T-helper 1 cell (primary cell): ENCODE measurements at places on chromosomes 16 and 17.

DNA sequence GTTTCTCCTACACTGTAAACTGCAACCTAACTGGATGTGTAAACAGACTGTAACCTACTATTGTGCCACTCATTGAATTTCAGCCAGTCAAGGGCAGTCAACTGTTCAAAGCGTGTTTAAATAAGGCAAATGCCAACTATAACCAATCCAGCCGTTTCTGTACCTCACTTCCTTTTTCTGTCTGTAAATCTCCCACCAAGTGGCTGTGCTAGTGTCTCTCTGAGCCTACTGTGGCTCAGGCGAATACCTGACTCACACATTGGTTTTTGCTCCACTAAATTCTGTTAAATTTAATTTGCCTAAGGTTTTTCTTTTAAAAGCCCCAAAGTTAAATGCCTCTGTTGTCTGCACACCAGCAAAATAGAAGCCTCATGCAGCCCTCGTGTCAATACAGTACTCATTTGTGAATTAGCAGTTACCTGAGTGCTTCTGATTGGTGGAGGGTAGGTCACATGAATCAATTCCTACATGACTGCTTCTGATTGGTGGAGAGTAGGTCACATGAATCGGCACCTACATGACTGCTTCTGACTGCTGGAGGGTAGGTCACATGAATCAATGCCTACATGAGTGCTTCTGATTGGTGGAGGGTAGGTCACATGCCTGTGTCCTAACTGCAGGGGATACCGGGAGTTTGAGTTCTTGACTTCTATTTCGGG, 31.1 kb upstream of the CCR7 start:
- DNase-seq, result no peak

GRCh38 chr16:49649013-49649765, 206.7 kb downstream of the ZNF423 start:
- DNase-seq, result no peak

DNA sequence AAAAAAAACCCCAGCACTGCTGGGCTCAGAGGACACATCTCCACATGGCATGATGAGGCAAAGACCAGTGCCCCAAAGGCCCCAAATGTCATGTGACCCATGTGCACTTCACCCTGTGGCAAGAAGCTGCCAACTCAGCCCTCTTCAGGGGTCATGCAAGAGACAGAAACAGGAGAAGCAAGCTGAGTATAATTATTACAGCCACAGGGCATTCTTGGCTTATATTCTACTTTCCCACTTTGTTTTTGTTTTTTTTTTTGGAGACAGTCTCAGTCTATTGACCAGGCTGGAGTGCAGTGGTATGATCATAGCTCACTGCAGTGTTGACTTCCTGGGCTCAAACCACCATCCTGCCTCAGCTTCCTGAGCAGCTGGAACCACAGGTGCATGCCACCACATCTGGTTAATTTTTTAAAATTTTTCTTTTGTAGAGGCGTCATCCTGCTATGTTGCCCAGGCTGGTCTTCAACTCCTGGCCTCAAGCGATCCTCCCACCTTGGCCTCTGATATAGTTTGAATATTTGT, 32.7 kb upstream of the LITAF start:
- no peak for DNase-seq

GRCh38 chr16:4460936-4461249, 13.5 kb downstream of the NMRAL1 start:
- DNase-seq, result no peak

DNA sequence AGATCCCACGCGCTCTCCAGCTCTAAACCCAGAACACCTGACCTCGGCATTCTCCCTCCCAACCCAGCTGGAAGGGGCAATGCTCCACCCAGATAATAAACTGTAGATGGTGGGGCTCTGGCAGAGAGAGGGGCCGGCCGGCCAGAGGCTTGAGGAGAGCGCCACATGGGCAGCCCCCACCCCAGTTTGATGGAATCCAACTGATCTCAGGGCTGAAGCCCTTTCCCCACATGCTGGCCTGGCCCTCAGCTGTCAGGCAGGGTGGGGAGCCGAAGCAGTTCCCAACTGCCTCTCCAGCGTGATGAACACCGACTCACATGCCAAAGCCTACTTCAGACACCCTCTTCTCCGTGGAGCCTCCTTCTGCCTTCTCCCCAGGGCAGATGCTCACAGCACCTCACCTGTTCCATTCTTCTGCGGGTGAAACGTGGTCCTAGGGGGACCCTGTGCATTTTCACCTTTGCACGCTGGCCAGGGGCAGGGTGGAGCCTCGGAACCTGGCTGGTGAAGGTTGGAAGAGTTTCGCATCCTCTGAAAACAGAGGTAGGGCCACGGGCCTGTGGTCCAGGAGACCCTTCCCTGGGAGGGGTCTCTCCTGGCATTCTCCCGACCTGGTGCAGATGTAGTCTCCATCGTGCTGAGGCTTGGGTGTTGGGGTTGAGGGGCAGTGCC, 65.7 kb upstream of the ZNF469 start:
- no peak for DNase-seq

GRCh38 chr17:3556916-3557767, 470 bp downstream of the TRPV3 start:
- no peak for DNase-seq

- no peak for DNase-seq
These were observed 60.3 kb downstream of the GSG1L start for GRCh38 chr16:28003021-28003865.

- DNase-seq, result no peak
These were observed 1.4 kb downstream of the PYY start for GRCh38 chr17:43952351-43952723.

DNA sequence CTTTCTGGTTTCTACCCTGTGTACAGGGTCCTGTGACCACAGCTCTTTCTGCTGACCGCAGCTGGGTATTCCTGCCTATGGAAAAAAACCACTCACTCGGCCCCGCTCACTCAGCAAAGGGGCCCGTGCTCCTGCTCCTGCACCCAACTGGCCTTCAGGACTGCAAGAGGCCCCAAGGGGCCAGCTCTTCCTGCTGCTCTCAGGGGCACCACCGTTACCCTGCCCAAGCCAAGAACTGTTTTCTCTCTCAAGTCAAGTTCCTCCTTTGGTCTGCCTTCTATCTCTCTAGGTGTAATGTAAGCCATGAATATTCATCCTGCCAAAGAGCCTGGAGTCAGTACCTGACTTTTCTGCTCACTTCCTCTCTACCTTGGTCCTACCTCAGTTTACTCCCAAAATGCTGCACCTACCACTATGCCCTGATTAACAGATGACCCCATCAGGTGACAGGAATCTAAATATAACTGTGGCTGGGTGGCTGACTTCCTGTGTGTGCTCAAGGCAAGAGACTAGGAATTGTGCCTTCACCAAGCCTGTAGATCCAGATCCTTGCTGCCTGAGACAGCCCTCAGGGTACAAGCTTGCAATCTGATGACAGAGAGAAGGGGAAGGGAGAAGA, 20.4 kb upstream of the SCIMP start:
- DNase-seq, result no peak

GRCh38 chr17:32859857-32860525, 16.9 kb downstream of the MYO1D start:
- no peak for DNase-seq

DNA sequence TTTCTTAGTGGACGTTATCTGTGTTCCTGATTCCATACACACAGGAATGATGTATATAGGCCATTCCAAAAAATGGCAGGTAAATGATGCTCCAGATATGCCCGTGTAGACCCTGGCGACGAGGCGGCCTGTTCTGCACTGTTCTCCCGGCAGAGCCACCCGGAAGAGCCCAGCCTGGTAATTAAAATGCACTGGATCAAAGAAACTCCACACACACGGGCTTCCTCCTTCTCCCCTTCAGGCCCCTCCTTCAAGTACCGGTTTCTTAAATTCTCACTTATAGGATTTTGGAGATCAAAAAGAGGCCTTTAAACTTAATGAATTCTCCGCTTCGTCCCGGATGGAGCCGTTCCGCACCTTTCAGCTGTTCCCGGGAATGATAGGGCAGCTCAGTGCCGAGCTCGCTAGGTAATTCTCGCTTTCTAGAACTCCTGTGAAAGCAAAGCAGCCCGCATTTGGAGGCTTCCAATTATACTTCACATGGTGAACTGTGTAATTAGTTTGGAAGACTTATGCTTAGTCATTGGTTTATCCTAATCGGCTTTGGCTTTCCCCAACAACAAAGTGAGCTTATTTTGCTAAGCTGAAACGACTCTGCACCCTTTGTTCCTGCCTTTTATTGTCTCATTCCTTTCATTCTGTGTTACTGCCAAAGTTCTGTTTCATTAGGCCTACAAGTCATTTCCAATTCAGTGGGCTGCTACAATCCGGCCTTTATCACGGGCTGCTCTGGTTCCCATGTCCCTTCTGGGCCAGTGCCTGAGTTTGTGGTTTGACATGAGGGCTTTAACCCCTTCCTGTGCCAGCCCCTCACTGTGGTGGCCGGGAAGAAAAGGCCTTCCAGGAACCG, 150.0 kb downstream of the MSI2 start:
- DNase-seq, result no peak

DNA sequence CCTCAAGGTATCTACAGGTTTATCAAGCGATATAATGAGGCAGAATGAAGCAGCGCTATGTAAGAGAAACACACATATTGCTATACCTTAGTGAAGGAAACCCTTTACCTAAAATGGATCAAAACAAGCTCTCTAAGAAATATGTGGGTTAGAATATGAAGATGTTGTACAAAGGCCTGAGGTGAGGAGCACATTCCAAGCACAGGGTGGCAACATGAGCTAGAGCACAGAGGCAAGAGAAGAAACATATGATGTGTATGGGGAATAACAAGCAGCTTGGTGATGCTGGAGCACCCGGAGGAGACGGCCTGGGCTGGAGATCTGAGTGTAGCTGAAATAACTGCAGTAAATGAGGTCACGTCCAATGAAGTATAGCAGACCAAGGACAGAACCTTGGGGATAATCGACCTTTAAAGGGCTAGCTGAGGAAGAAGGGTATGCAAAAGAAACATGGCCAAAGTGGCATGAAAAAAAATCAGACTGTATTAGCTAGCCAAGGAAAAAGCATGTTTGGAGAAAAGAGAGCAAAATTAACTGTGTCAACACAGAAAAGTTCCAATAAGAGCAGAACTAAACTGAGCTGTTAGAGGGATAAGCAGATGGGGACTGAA, 44.0 kb downstream of the MARVELD3 start:
- DNase-seq, result no peak

DNA sequence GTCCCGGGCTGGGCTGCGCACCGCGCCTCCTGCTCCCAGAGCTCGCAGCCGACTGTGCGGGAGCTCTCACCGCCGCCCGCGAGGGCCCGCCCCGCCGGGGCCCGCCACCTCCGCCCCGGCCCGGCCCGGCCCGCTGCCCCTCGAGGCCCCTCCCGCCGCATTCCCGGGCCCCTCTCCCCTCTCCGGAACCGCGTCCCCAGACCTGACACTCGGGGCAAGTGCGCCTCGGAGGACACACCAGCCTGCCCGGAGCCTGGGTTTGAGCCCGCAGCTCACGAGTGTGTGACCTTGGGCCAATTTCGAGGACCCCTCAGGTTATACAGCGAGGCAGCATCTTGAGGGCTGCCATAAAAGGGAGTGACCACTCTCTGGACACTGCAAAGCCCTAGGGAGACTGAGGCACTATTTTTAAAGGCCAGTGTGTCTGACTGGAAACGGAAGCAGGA, 2.0 kb upstream of the GRIN2C start:
- no peak for DNase-seq

DNA sequence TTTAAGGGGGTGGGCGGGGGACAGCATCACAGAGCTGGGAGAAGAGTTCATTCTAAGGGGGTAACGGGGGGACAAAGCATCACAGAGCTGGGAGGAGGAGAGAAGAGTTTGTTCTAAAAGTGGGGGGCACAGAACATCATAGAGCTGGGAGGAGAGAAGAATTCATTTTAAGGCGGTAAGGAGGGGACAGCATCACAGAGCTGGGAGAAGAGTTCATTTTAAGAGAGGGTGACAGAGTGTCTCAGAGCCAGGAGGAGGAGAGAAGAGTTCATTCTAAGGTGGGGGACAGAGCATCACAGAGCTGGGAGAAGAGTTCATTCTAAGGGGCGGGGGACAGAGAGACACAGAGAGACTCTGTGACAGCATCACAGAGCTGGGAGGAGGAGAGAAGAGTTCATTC, 27.8 kb downstream of the ENDOV start:
- no peak for DNase-seq

- DNase-seq, result no peak
These were observed 26.8 kb downstream of the KNOP1 start for GRCh38 chr16:19691161-19691711.

GRCh38 chr17:61583242-61583641, 7.8 kb downstream of the NACA2 start:
- DNase-seq, result no peak

- no peak for DNase-seq
These were observed 21.5 kb downstream of the MRC2 start for GRCh38 chr17:62648956-62649294.

DNA sequence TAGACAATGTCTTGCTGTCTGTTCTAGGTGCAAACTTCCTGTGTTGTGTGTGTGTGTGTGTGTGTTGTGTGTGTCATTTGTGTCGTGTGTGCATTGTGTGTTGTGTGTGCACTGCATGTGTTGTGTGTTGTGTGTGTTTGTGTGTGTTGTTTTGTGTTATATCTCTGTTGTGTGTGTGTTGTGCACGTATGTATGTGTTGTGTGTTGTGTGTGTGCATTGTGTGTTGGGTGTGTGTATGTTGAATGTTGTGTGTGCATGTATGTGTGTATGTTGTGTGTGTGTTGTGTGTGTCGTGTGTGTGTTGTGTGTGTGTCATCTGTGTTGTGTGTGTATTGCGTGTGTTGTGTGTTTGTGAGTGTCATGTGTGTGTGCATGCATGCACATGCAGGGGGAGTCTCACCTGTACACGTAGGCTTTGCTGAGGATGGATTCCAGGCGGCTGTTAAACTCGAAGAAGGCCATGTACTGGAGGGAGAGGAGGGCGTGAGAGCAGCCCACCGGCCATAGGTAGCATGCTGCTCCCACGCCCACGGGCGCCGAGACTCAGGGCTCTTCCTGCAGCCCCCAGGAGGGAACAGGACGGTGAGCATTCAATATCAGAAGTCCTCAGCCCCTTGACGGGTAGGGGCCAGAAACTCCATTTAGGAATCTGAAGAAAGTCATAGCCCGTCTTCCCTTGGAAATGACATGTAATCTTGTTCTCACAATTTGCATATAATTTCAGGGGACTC, 58.2 kb downstream of the CNGB1 start:
- DNase-seq, result no peak

GRCh38 chr16:75997606-75998005, 271.3 kb upstream of the CPHXL start:
- no peak for DNase-seq

GRCh38 chr17:75087558-75088453, at the start of gene SLC16A5:
TSS of gene SLC16A5 (plus strand) at chr17:75087954. CDS start at chr17:75093637, 5,683 bp downstream.
- DNase-seq, result peak; percentile 25

DNA sequence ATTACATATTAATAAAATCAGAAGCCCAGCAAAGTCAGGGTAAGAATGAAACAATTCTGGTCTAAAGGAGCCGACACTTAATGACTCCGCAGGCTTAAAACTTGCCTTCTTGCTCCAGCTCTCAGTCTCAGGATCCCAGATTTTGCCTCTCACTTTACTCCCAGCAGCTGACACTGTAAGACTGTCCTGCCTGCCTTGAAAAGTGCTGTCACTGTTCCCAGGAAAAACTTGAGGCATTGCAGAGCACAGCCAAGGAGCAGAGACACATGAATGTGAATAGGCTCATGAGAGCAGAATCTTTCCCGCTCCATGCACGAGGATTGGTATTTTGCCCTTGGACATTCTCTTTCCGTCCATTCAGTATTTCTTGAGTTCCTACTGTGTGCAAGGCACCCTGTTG, 457.6 kb upstream of the ZFHX3 start:
- no peak for DNase-seq
